ENCODE measurements at places on chromosomes 7 and 10. TPM values are rescaled to one million over a fixed set of nuclear protein-coding genes. Genes with fewer than 3 reads are reported as not detected.

The RRP12 gene
- 18.2 TPM for total RNA-seq

The RTKN2 gene
- total RNA-seq: 9.7 TPM

The GPR15LG gene
- total RNA-seq: not detected

The INPP5A gene
- 29.7 TPM for total RNA-seq

Data from parietal lobe (tissue), 2 donors.